ENCODE measurements at places on chromosomes 3 and 15.
A peak's percentile ranks its signal among the peaks of the same experiment; 100 is the strongest.

DNA sequence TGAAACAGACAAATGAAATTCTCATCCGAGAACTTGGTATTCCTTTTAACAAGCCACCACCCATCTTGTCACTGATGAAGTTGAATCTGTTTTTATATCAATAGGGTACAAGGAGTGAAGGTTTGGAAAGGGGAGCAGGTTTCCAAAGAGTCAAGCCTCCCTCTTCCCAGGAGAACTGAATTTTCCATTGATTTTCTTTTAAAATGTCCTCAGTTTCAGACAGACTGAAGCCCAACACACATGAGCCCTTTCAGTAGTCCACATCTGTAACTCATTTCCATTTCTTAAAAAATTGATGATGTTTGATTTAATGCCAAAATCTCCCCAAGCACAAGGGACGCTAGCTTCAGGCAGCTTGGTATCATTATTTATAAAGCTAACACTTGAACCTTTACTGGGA is 187.7 kb downstream of the FOXB1 start:
- DNase-seq: no peak

DNA sequence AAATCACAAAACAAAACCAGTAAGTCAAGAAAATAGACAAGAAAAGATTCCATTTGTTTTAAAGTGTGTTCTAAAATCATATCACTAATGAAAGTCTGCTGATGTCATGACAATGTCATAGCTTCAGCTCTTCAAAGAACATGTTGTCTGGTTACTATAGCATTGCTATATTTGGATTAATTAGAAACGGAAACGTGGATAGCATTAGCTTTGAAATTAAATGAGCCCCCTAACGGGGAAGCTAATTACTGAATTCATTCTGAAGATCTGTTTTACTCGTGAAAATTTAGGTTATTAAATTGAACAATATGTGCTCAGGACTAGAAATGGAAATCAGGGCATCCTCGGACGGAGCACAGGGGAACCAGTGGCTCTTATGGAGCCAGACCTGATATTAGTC is 316.7 kb upstream of the AGTR1 start:
- DNase-seq: no peak

GRCh38 chr3:130733236-130733875 is 13.3 kb downstream of the PIK3R4 start:
- no peak for DNase-seq

- peak; percentile 74 for DNase-seq
These were observed 3.4 kb upstream of the DISP2 start for GRCh38 chr15:40354408-40355171.

- no peak for DNase-seq
These were observed 79.0 kb upstream of the RASGRF1 start for GRCh38 chr15:79169526-79170133.

DNA sequence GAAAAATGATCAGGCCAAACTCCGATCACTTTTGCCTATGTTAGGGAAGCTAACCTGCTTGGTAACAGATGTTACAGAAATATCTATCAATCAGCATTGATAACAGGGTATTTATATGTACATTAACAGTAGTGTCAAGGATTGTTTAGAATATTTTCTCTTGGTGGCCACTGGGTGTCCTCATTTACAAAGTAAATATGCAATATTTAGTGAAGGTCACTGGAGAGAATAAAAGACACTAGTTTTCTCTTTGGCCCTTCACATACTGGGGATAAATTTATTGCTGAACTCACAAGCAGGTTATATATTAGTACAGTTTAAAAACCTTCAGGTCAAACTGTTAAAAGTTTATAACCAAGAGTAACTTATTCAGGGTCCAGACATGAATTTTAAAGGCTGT is 69.0 kb downstream of the TIGIT start:
- peak; percentile 31 for DNase-seq

DNA sequence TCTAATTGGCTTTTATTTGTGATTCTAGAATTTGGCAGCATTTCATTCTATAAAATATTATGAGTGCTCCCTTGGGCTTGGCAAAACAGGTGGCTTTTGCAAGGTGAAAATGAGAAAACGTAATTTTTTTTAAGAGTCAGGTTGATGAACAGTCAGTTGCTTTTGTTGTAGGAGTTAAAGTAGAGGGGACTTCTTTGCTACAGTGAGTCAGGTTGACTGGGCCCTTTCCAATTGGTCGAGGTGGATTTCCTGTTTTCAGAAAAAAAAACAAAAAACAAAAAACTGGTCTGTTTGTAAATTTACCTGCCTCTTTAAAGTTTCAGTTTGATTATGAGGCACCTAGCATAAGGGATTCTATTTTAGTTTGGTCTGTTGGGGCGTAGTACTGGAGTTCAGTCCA is 1469.4 kb upstream of the GBE1 start:
- no peak for DNase-seq

GRCh38 chr3:131619821-131620220 is 117.0 kb upstream of the MRPL3 start:
- no peak for DNase-seq

GRCh38 chr3:85342915-85343314 is 384.1 kb downstream of the CADM2 start:
- DNase-seq: peak; percentile 53

DNA sequence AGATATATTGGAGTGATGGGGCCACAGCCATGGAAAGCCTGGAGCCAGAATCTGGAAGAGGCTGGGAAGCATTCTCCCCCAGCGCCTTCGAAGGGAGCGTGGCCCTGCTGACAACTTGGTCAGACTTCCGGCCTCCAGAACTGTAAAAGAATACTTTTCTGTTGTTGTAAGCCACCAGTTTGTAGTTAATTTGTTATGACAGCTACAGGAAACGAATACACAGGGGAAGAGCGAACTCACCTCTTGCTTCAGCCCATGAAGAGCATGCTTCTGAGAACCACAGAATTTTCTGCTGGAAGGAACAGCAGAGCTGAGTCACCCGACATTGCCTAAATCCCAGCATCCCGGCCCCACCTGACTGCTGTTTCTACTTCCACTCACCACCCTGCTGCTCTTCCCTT is 501.7 kb downstream of the SHQ1 start:
- peak; percentile 83 for DNase-seq

- DNase-seq: no peak
These were observed 34.7 kb downstream of the GRK7 start for GRCh38 chr3:141797819-141798447.

DNA sequence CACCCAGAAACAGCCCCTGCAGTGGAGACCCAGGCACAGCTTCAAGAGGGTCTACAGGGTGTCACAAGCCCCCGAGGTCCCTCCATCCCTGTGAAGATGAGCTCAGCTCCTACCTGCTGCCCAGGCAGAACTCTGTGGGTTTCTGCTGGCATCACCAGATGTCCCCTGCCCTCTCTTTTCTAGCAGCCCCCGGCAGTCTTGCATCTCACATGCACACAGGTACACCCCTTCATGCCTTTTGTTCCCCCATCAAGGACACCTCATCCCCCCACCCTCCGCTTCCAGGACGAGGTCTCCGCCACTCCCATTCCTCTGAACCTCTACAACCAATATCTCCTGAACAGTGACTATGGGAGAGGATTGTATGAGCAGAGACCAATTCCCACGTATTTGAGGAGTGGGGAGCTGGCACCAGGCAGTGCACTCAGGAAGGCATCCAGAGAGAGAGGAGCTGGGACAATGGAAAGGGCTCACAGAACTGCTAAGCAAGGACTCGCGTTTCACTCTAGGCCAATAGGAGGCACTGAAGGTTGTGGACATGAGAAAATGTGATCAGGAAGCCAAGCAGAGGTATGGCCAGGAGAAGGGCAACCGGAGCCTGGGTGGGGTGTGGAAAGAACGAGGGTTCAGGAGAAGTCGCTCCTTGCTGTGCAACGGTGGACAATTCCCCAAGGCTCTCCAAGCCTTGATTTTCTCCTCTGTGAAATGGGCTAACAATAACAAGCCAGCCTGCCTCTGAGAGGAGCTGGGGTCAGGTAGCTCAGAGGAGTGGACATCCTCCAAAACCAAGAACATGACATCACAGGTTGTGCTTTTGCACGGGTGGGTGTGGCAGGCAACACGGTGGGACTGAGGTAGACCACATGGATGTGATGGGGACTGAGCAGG is 115.2 kb downstream of the CHSY1 start:
- no peak for DNase-seq

GRCh38 chr3:83434880-83435587 is 1523.8 kb upstream of the CADM2 start:
- peak; percentile 58 for DNase-seq

- DNase-seq: peak; percentile 37
These were observed 21.8 kb upstream of the RBP1 start for GRCh38 chr3:139561255-139561817.

GRCh38 chr3:133827136-133827535 is 21.5 kb downstream of the SRPRB start:
- no peak for DNase-seq

Data from eye (tissue), 1 donor.